ENCODE measurements at places on chromosomes 3 and 15. TPM values are rescaled to one million over a fixed set of nuclear protein-coding genes. Genes with fewer than 3 reads are reported as not detected.
A peak's percentile ranks its signal among the peaks of the same experiment; 100 is the strongest.

The CCR9 gene
- total RNA-seq = not detected

GRCh38 chr3:171558188-171558696 is 98.0 kb upstream of the TNIK start:
- no peaks in the 10 kb centered on the region for H3K27me3 ChIP-seq
- no peak for DNase-seq
- no peaks in the 10 kb centered on the region for H3K36me3 ChIP-seq
- no peak overlapping the region for H3K4me3 ChIP-seq

The GABPB1 gene
- 22.5 TPM for total RNA-seq

DNA sequence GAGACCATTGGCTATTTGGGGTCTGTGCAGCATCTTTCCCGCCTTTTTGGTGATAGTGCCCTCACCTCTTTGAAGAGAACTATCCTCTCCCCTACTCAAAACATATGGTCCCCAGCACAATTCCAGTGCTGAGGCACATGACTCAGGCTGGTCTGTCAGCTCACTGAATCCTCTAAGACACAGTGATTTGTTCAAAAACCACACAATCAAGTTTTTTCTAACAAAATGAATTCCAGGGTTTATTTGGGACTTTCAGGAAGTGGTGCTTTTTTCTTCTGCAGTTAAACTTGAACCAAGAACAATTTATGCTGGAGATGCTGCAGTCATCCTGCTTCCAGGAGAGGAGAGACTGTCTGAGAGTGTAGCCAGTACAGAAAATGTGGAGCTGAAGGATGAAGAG is 142.5 kb upstream of the LMCD1 start:
- no peaks in the 10 kb centered on the region for H3K27me3 ChIP-seq
- no peak overlapping the region for H3K4me3 ChIP-seq
- DNase-seq = no peak
- no peaks in the 10 kb centered on the region for H3K4me1 ChIP-seq
- no peak overlapping the region for H3K27ac ChIP-seq

DNA sequence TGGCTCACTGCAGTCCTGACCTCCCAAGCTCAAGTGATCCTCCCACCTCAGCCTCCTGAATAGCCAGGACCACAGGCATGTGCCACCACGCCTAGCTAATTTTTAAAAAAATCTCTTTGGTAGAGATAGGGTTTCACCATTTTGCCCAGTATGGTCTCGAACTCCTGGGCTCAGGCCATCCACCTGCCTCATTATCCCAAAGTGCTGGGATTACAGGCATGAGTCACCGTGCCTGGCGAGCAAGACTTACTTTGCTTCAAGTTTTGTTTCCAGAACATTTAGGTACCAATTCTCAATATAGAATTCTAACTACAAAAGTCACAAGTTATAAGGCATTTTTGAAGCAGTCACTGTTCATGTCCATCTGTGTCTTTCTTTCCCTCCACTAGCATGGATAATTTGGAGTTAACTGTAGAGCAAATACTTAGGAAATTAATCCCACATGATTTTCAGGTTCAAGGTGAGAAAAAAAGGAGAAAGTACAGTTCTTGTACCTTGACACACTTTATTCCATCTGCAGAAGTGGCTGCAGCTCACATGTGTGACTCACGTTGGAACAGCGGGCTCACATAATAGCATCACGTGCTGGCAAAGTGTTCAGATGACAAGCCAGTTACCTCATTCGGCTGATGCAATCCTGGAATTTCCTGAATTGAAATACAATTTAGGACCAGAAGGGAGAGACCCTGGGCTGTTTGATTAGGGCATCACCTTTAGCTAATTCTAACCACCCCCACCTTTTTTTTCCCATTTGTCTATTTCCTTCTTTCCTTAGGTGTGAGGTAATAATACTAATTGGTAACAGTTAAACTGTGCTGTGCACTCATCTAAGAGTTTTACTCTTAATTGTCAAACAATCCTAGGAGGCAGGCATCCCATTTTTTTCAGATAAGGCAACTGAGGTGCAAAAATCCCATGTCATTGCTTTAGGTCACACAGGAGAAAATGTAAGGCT is 46.9 kb upstream of the NEDD4 start:
- no peak for DNase-seq
- peaks cover 25% of the 10 kb centered on the region for H3K4me1 ChIP-seq
- H3K27ac ChIP-seq = peak overlapping the region; percentile 72
- H3K36me3 ChIP-seq = no peaks in the 10 kb centered on the region
- no peaks in the 10 kb centered on the region for H3K27me3 ChIP-seq

DNA sequence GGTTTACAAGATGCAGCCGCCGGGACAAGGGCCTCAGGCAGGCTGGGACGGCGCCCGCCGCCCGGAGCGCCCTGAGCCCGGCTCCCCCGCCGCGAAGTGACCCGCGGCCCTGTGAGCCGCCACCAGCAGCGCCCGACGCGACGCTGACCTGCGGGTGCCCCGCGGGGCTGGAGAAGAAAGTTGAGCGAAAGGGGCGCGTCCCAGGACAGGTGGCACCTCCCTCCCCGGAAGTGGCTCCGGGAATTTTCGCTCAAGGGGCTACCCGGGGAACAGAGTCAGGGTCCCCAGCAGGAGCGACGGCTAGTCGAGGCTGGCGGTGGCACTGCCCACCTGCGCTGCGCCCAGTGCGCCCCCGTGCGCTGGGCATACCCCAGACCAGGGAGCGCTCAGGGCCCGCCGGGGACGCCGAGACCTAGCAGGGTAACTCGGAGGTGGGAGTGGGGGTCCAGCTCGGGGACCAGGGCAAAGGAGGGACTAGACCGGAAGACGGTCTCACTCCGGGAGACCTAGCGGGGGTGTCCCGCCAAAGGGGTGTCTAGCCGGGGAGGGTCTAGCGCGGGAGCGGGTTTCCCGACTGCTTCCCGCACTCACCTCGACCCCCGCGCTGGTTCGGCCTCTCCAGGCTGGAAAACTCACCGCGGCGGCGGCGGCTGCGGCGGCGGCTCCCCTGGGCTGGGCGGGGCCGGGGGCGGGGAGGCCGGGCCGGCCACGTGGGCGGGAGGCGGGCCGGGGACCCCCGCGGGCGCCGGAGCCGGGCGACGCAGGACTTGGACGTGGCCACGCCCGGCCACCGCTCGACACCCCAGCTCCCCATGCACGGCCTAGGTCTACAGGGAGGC is 18.4 kb downstream of the SPATA12 start:
- H3K27ac ChIP-seq = no peak overlapping the region
- H3K36me3 ChIP-seq = no peaks in the 10 kb centered on the region
- H3K27me3 ChIP-seq = no peaks in the 10 kb centered on the region

The HSPBAP1 gene
- total RNA-seq = 11.2 TPM

- DNase-seq = no peak
- H3K27me3 ChIP-seq = no peaks in the 10 kb centered on the region
- no peaks in the 10 kb centered on the region for H3K36me3 ChIP-seq
- no peak overlapping the region for H3K27ac ChIP-seq
- no peak overlapping the region for H3K4me3 ChIP-seq
These were observed 19.2 kb downstream of the CLDN11 start for GRCh38 chr3:170437696-170438407.

DNA sequence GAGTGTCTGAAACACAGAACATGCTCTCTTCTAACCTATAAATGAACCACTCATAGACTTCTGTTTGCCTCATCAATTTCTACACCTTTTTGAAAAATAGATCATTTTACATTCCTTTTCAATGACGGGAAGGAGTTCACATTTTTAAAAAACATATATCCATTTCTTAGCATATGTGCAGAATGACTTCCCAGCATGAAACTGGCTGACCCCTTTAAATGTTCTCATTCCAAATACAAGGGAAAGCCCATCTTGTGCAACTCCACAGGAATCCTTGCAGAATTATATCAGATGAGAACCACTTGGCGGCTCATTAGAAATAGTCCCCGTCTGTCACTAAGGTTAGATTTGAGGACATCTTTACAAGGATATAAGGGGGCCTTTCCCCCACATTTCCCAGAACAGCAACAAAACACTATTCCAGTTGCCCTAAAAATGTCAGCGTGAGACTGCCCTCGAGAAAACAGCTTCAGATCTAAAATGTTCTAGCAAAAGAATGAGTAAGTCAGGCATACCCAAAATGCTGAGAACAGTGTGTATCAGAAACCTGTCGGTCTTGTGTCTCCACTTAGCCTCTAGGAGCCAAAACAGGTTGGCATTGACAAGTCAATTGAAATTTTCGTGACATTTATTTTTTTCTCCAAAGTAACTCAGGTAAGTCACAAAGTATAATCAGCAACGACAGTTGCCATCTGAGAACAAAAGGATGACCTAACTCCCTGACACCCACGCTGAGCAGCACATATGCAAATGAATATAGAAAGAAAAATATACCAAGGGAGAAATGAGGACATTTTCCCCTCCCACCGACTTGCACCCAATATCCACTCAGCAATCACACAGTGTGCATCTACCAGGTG is 63.1 kb downstream of the FOXP1 start:
- DNase-seq = no peak
- no peak overlapping the region for H3K4me3 ChIP-seq
- H3K36me3 ChIP-seq = no peaks in the 10 kb centered on the region
- peaks cover 3% of the 10 kb centered on the region for H3K4me1 ChIP-seq

The TLR9 gene
- total RNA-seq = 0.29 TPM

The CYP1A2 gene
- 0.15 TPM for total RNA-seq

DNA sequence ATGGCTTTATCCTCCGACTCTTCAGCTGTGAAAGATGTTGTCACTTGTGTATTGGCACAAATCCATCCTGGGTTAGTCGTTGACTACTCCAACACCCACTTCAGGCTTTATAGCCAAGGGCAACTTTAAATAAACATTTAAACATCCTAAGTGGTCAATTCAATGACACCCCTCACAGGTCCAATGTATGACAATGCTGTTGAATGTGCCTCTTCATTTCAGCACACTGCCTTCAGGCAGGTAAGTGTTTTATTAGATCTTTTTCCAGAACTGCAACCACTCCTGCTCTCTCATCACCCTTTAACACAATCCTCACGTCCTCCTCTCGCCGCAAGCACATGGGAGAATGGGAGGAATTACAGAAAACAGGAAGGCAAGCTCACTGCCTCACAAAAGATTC is 30.3 kb downstream of the IL12A start:
- no peaks in the 10 kb centered on the region for H3K36me3 ChIP-seq
- DNase-seq = no peak
- no peak overlapping the region for H3K4me3 ChIP-seq
- H3K27me3 ChIP-seq = no peaks in the 10 kb centered on the region

GRCh38 chr15:55110446-55110845 is 86.3 kb downstream of the RSL24D1 start:
- no peak for DNase-seq
- H3K27me3 ChIP-seq = no peaks in the 10 kb centered on the region

The CCDC51 gene
- total RNA-seq = 13.0 TPM

DNA sequence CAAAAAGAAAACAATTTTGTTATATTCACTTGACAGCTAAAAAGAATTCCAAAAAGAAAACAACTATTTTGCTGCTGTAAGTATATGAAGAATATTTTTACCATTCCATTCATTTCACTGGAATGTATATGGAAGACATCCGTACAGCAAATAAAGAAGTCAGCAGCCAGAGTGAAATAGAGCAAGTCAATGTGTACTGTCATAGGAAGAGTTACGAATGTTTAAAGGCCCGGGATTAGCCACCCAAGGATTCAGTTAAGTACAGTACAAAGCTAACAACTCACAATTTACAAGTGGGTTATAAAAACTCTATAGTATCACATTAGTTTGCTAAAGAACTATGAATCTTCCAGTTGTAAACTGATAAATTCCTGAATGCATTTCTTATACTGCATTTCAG is 14.4 kb upstream of the XXYLT1 start:
- no peak overlapping the region for H3K27ac ChIP-seq
- peaks cover 69% of the 10 kb centered on the region for H3K36me3 ChIP-seq
- no peaks in the 10 kb centered on the region for H3K4me1 ChIP-seq
- DNase-seq = no peak
- H3K4me3 ChIP-seq = no peak overlapping the region

DNA sequence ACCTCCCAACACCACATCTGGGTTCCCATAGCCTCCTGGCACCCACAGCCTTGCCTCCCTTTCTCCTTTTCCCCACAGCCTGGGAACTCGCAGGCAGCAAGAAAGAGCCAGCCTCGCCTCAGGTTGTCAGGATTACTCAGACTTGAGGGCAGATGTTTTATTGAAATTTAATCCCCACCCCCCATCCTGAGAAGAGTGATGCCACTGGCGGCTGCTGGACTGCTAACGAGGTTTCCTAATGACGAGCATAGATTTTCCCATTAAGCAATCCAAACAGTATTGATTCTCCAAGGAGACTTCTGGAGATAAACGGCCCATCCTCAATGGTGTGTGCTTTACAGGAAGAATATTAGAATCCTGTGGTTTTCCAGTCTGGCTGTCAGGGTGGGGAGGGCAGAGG is 13.7 kb downstream of the SHF start:
- no peaks in the 10 kb centered on the region for H3K36me3 ChIP-seq
- no peak for DNase-seq
- H3K4me1 ChIP-seq = no peaks in the 10 kb centered on the region

DNA sequence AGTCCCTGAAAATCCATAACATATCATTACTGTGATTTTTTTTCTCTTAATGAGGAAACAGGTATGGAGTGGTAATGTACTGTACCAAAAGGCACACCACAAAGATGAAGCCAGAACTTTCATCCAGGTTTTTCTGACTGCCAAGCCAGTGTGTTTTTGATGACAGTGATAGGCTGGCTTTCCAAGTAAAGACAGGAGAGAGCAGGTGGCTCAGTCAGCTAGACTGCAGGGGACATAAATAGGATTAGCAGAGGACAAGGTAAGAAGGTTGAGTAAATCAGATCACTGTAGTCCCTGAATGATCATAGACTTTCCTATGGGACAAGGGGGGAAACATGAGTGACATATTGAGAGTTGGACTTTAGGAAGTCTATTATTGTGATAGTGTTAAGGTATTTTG is 127.9 kb downstream of the GADL1 start:
- no peak overlapping the region for H3K4me3 ChIP-seq
- peaks cover 5% of the 10 kb centered on the region for H3K4me1 ChIP-seq
- no peak overlapping the region for H3K27ac ChIP-seq

DNA sequence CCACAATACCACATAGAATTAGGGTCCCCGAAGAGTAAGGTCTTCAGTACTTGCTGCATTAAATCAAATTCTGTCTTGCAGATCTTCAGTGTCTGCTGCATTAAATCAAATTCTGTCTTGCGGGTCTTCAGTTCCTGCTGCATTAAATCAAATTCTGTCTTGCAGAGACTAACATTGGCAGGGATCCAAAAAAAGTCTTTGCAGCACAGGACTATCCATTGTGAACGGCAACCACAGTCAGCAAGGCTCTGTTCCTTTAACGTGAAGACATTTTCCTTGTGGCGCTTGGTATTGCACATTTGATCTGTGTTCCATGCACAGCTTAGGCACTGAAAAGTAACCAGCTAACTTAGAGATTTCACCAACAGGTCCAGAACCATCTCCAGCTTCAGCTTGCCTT is 46.8 kb upstream of the POMGNT2 start:
- no peaks in the 10 kb centered on the region for H3K27me3 ChIP-seq
- DNase-seq = no peak
- no peaks in the 10 kb centered on the region for H3K36me3 ChIP-seq
- H3K4me3 ChIP-seq = no peak overlapping the region
- H3K27ac ChIP-seq = no peak overlapping the region
- peaks cover 2% of the 10 kb centered on the region for H3K4me1 ChIP-seq

- peak overlapping the region; percentile 6 for H3K27ac ChIP-seq
- DNase-seq = no peak
- H3K4me3 ChIP-seq = no peak overlapping the region
- H3K4me1 ChIP-seq = peaks cover 37% of the 10 kb centered on the region
These were observed 25.8 kb downstream of the ARHGEF3 start for GRCh38 chr3:56775838-56776555.

- DNase-seq = peak; percentile 87
- H3K4me3 ChIP-seq = peak overlapping the region; percentile 18
- H3K4me1 ChIP-seq = no peaks in the 10 kb centered on the region
- H3K27me3 ChIP-seq = peaks cover 6% of the 10 kb centered on the region
These were observed 81.0 kb upstream of the BNC1 start for GRCh38 chr15:83365370-83365938.

GRCh38 chr15:78234515-78235040 is at the start of gene ACSBG1:
TSS of gene ACSBG1 (minus strand) at chr15:78234565. CDS start at chr15:78234501, 64 bp downstream.
- no peak within 1 kb of the TSS for H3K4me3 ChIP-seq
- no peak within 1 kb of the TSS for H3K27ac ChIP-seq
- no peak for DNase-seq
- no peaks in the 10 kb centered on the region for H3K36me3 ChIP-seq
- no peaks in the 10 kb centered on the region for H3K27me3 ChIP-seq
